NCI-H1436 treated with DMSO at 0.1 percent for 48 hours (cell line): ENCODE measurements at places on chromosomes 16 and 17.

GRCh38 chr16:81066681-81067080, 10.4 kb downstream of the C16orf46 start:
- DNase-seq: no peak

DNA sequence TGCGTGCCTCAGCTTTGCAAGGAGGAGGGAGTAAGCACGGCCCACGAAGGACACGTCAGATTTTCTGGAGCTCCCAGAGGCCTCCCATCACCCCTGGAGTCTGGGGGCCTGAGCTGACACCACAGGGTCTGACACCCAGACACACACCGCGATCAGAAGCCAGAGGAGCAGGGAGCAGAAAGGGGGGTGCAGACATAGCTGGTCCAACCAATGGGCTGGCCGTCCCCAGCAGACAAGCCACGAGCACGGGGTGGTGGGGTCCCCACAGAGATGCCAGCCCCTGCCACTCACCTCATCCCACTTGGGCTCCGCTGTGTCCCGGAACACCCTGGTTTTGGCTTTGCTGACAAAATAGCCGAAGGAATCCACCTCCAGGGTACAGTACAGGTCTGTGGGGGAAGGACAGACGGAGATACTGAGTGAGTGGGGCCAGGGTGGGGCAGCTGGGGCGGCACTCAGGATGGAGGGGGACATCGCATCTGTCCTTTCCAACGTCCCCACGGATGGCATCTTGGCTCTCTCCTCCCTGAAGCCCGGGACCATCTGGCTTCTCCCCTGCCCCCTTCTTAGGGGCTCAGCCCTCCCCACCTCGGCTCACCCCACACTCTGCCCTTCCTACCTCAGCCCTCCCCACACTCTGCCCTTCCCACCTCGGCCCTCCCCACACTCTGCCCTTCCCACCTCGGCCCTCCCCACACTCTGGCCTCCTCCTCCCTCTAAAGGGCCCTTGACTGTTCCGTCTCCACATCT, 53.5 kb downstream of the TIMM22 start:
- DNase-seq: no peak

GRCh38 chr17:77003699-77004098, 135.5 kb downstream of the MGAT5B start:
- no peak for DNase-seq

- DNase-seq: no peak
Measured at GRCh38 chr17:7823581-7824001, 10.4 kb upstream of the KDM6B start.

DNA sequence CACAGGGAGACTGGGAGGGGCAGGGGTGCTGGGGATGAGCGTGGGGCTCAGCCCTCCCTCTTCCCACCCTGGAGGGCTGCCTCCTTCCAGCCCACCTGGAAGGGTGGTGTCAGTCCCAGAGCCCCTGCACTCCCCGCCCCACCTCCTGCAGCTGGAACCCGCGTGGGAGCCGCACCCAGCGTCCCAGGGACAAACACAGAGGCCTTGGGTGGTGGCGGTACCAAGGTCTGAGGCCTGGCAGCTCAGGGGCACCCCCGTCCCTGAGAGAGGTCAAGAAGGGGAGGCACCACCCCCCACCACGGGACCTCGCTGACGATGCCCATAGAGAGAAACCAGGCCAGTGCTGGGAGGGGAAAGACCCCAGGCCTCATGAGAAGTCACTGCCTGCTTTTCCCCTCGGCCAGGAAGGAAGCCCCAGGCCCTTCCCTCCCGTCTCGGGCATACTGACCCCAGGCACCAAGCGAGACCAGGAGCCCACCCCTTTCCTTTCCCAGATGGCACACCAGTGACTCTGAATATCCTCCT, 4.1 kb downstream of the HS3ST6 start:
- DNase-seq: no peak

- DNase-seq: no peak
Measured at GRCh38 chr17:68248891-68249290, 1.0 kb downstream of the AMZ2 start.

GRCh38 chr17:77382966-77383612, 242.3 kb downstream of the SEC14L1 start:
- no peak for DNase-seq

DNA sequence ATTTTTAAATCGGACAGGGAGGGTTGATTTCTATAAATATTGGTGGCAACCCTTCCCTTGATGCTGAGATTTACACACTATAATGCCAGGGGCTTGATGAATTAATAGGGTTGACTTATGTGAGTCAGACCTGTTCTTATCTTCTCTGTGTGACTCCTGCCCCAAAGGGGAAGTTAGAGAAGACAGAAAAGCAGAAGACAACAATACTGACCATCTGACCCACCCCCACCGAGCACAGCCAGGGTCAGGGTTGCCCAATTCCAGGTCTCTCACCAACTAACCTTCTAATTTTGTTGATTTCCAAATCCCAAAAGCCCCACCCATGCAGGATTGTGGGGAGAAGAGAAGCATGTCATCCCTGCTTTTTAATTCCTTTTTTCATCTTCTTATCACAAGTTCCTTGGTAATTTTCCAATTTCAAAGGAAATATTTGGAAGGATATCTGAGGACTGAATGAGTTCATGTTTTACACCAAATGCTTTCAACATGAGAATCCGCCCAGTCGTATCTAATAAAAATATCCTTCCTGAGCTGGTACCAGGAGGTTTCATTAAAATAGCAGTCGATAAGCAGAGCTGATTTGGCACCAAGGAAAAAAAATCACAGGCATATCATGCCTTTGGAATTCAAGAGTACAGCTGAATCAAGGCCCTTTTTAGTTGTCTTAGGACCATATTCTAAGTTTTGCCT, 603.4 kb upstream of the CDH11 start:
- DNase-seq: no peak

GRCh38 chr17:29566473-29567303, at the start of gene ABHD15:
ABHD15 (minus strand) TSS chr17:29567037; CDS start chr17:29566966, 71 bp downstream.
- no peak for DNase-seq

- DNase-seq: no peak
Measured at GRCh38 chr17:856149-856548, 74.0 kb downstream of the MRM3 start.

DNA sequence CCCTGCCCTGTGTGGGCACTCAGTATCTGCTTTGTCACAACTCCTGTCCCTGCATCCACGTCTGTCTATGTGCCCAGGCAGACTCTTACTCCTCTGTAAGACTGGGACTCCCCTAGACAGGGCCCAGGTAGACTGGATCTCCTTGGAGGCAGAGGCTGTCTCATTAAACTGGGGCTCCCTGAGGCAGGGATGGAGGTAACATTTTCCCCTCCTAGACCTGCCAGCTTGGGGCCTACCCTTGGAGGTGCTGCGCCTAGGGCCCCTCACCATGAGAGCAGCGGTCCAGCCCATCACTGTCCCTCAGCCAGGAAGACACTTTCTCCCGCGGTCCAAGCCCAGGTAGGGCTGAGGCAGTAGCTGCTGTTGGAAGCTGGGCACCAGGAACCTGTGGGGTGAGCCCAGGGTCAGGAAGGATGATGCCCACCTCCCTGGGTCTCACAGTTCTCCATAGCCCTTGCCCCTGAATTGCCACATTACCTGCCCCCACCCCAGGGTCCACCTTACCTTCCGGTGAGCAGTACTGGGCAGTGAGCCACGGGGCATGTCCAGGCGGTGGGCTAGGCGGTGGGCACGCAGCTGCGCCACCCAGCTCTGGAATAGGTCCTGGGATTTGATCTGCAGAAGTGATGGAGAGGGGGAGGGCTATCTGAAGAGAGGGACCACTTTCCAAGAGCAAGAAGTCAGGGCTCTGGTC, 3.4 kb downstream of the OSBPL7 start:
- DNase-seq: no peak

DNA sequence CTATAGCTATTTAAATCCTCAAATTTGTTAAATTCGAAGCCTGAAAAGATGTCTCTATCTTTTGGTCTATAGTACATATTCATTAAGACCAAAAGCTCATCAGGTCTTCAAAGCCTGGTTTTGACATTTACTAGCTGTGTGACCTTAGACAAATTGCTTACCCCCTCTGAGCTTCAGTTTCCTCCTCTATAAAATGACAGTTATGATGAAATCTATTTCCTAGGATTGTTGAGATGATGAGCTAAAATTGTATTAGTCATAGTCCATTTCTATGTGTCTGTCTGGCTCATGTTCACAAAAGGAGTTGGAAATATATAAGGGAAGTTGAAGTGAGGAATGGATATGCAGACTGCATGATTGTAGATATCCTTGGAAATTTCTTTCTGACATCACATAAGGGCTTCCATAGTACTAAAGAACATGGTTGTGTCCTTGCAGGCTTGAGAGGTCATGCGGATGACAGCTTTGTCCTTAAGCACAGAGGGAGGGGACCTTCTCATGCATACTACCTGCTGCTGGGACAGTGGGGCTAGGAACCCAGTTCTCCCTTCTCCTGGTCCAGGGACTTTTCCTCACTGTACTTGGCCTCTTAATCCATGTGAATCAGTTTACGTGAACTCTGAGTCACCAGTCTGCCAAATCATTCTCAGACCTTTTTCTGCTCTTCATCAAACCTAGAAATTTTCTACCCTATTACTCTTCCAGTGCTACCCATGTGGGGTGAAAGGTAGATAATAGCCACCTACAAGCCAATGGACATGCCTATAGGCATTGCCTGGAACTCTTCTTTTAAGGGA, 487.5 kb upstream of the SALL1 start:
- DNase-seq: no peak

- DNase-seq: no peak
Measured at GRCh38 chr17:57207396-57207795, 48.9 kb upstream of the MSI2 start.

DNA sequence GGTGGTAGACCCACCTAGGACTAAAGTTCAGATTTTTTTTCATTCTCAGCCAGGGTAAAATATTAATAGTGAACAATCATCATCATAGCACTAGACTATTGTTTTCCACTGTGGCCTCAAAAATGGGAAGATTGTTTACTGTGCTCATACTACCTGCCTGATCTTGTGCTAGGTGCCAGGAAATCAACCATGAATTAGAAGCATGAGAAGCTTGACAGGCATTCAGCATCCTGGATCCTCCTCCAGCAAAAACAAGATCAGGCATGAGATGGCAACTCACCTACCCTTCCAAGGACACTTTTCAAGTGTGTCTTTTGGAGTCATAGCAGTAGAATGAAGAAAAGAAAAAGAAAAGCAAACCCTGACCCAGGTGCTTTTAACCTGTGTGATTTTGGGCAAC, 174.2 kb downstream of the CYLD start:
- no peak for DNase-seq

GRCh38 chr17:42566215-42566882, 551 bp upstream of the MLX start:
- no peak for DNase-seq
